NCI-H1694 treated with DMSO at 0.1 percent for 48 hours (cell line): ENCODE measurements at places on chromosomes 4 and X.
A peak's percentile ranks its signal among the peaks of the same experiment; 100 is the strongest.

GRCh38 chr4:172818901-172819300, 349.7 kb upstream of the GALNT7 start:
- no peak for DNase-seq

GRCh38 chrX:74421740-74422352, 553 bp downstream of the SLC16A2 start:
- DNase-seq, result no peak

GRCh38 chr4:52837716-52838558, 24.2 kb upstream of the RASL11B start:
- DNase-seq, result peak; percentile 92

- DNase-seq, result no peak
These were observed 116.0 kb downstream of the COL4A6 start for GRCh38 chrX:108322234-108322633.

GRCh38 chr4:87530868-87531267, 1.7 kb upstream of the SPARCL1 start:
- DNase-seq, result no peak

DNA sequence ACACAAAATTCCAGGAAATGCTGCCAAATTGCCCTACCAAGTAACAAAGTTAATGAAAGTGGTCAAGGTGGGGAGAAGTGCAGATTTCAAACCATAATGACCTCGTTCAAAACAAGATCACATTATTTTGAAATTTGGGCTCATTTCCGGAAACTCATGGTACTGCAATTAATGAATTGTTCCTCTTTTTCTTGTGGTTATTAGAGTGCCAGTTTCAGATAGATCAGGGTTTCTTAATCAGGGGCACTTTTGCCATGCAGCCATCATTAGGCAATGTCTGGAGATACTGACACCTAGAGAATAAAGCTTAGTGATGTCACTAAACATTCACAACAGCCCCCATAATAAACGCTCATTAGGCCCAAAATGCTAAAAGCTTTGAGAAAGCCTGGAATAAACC, 381.5 kb upstream of the GALNT7 start:
- DNase-seq, result no peak

- no peak for DNase-seq
These were observed 57.6 kb downstream of the MAPK10 start for GRCh38 chr4:86302251-86302650.

GRCh38 chrX:23732704-23733103, 10.4 kb downstream of the ACOT9 start:
- no peak for DNase-seq

DNA sequence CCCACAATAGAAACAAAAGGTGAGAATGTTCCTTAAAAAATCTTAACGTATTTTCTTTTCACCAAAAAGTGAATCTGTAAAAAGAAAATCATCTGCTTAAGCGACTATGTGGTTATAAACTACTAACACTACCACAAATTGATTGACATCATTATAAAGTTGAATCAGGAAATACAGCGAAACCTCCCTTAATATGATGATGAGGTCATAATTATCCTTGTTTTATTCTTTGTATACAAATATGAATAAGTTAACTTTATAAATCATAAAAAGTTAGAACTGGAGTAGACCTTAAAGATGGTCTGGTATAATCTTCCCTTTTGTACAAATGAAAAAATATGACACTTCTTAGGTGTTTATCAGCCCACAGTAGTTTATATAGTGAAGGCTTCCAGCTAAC, 35.6 kb downstream of the NFKB1 start:
- no peak for DNase-seq

- no peak for DNase-seq
These were observed 50.6 kb downstream of the SYNPO2 start for GRCh38 chr4:118939169-118939783.

DNA sequence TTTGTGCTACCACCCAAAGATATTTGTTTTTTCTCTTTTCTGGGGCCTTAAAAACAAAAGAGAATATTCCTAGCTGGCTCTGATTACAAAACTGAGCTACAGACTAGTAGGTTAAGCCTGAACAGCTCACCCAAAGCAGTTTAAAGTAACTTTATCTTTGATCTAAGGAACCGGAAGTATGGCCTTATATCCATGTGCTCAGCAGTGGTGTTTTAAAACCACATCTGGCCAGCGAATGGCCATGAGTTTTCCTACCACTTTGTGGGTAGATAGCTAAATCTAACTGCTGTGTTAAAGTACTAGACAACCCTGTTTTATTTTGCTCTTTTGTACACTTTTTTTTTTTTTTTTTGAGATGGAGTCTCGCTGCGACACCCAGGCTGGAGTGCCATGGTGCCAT, 24.6 kb downstream of the ADGRG4 start:
- no peak for DNase-seq

DNA sequence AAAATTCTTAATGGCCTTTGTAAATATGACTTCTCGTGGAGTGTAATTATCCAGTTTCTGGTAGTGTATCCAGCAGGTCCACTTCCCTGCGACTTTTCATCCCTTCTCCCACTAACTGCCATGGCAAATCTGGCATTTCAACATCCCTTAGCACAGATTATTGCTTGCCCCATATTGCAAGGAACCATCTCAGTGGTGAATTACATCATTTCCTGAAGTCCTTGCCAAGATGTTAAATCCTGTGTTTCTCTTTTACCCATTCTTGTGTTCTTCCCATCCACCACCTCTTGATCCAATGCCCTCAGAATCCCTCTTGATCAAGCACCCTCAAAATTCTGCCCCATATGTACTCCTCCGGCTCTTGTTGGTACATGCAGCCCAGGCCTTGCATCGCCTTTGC, 88.1 kb upstream of the ZNF81 start:
- no peak for DNase-seq

DNA sequence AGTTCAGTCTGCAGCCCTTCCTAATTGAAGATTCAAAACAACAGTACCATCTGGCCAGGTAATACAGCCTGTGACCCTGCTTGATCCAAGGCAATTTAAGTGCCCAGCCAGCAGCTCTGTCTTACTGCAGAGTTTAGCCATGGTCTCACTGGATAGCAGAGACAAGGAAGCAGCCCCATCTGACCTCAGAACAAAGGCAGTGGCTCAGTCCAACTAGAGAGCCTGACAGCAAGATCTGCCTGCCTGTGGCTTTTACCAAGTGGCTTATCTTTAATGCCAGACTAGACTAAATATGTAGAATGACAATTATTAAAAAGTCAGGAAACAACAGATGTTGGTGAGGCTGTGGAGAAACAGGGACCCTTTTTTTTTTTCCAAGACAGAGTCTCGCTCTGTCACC, 293.4 kb downstream of the DTHD1 start:
- no peak for DNase-seq

GRCh38 chr4:109302361-109303139, at the start of gene COL25A1:
Gene COL25A1 (minus strand): TSS chr4:109302658.
- no peak for DNase-seq

- no peak for DNase-seq
These were observed 84.1 kb upstream of the MAGEA4 start for GRCh38 chrX:151828439-151829080.
